ENCODE measurements at places on chromosomes 1 and 21. TPM values are rescaled to one million over a fixed set of nuclear protein-coding genes. Genes with fewer than 3 reads are reported as not detected.

GRCh38 chr1:30713311-30713710 lies 10.1 kb downstream of the MATN1 start:
- H3K27ac ChIP-seq: no peak overlapping the region
- no peaks in the 10 kb centered on the region for H3K4me1 ChIP-seq
- no peak overlapping the region for H3K4me3 ChIP-seq
- no peaks in the 10 kb centered on the region for H3K36me3 ChIP-seq
- H3K27me3 ChIP-seq: peaks cover 17% of the 10 kb centered on the region

Gene ERVH48-1
- 1.1 TPM for total RNA-seq

DNA sequence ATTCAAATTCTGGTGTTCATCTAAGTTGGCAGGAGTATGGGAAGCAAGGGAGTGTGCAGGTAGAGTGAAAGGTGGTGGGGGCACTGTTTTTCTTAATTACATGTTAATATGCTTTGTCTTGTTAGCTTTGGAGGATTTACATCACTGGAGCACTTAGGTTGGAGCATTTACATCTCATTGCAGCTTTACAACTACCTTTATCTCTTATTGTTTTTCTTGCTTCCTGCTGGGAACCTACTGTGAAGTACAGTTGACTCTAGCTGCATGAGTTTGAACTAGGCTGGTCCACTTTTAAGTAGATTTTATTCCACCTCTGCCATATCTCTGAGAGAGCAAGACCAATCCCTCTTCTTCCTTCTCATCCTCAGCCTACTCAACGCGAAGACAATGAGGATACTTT lies 554.8 kb upstream of the B3GALT2 start:
- H3K4me3 ChIP-seq: no peak overlapping the region
- H3K27ac ChIP-seq: no peak overlapping the region
- no peaks in the 10 kb centered on the region for H3K36me3 ChIP-seq

DNA sequence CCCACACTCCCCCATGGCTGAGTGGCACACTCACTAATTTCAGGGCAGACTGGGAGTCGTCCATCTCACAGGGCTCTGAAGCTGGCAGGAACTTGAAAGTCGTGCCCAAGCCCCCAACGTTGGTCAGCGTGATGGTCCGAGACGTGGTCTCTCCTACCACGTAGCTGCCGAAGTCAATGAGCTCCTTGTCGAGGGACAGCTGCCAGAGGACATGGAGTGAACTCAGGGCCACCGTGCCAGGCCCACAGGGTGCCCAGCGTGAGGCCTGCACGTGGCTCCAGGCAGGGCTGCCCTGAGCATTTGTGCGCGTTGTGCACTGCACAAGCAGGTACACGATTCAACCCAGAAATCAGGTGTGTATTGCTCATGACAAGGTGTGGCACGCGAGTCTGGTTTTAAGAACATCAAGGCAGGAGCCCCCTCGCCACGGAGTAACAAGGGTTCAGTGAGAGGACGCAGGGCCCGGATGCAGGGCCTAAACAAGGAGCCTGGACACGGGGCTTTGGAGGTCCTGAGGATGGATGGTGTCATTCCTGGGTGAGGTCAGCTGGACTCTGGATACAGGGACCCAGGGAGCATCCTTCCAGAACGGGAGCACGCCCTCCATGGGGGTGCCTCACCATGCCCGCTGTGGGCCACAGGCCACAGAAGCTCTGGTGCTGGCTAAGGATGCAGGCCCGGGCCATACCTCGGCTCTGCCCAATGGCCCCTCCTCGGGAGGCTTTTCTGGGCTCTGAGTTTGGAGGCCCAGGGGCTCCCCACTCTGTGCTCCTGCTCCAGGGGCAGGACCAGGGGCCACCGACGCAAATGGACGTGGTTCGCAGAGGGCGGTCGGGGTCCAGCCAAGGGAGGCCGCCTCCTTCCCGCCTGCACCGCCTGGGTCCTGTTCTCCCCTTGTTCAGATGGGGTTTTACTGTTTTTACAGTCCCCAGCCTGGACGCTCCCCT lies 37.8 kb upstream of the TMEM52 start:
- no peaks in the 10 kb centered on the region for H3K36me3 ChIP-seq
- H3K27ac ChIP-seq: no peak overlapping the region
- H3K4me1 ChIP-seq: no peaks in the 10 kb centered on the region
- H3K4me3 ChIP-seq: no peak overlapping the region

DNA sequence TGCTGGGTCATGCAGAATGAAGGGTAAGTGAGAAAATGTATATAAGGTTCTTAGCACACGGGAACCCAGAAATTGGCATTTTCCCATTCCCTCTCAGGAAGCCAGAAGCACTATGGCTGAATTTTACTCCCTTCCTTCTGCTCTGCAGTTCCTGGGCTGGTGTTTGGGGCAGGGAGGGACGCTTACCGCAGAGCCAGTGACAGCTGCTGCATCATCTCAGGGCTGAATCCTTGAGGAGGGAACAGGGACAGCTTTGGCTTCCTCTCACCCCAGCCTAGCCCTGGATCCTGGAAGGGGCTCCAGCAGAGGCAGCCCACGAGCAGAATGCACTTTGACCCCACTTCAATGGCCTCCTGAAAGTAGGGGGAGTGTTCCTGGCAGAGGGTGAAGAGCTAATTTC lies 12.0 kb downstream of the PLA2G2D start:
- no peaks in the 10 kb centered on the region for H3K27me3 ChIP-seq
- H3K36me3 ChIP-seq: no peaks in the 10 kb centered on the region
- no peak for DNase-seq
- no peak overlapping the region for H3K4me3 ChIP-seq
- H3K27ac ChIP-seq: no peak overlapping the region
- H3K4me1 ChIP-seq: no peaks in the 10 kb centered on the region

- no peaks in the 10 kb centered on the region for H3K27me3 ChIP-seq
- H3K4me3 ChIP-seq: no peak overlapping the region
- H3K36me3 ChIP-seq: no peaks in the 10 kb centered on the region
- no peaks in the 10 kb centered on the region for H3K4me1 ChIP-seq
- no peak for DNase-seq
These were observed 235.2 kb downstream of the FGGY start for GRCh38 chr1:59532102-59532501.

Measured in T-cell (primary cell).